ENCODE measurements at places on chromosomes 2 and 18. TPM values are rescaled to one million over a fixed set of nuclear protein-coding genes. Genes with fewer than 3 reads are reported as not detected.

DNA sequence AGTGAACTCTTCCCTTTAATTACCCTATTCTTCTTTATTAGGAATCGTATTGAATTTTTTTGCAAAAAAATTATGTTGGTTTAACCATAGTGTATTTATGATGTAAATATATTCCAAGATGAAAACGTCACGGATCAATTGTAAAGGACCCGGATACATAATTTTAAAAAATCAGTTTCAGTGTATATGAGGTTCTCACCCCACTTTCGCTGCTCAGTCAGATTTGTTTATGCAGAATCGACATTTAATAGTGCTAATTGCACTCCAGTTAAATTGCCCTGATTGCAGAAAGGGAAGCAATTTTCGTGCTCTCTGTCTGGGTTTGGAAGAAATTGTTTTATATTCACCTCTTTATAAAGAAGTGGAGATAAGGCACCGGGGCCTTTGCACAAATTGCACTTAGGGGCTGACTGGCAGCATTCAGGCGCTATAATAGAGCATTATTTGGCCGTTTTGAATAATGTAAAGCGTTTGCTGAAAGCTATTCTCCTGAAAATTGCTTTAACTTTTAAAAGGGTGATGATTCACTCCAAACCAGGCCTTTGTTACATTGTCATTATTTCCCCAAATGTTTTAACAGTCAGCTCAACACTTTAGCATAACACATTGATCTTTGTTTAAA, 3.0 kb upstream of the SP9 start:
- no peak for DNase-seq

DNA sequence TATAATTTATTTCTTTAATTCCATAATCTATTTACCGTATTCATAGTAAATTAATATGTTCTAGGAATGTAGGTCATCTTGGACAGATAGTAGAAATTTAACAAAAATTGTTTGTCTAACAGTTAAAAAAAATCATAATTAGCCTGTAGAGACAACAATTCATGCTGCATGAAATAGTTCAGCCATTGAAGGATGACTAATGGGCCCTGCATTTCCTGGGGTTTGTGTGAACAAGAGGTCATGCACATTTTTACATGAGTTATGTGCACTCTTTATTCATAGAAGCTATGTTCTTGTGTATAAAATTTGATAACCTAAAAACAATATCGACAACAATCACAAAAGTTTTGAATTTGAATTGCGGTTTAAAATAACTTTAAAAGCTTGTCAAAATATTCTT, 1663.6 kb downstream of the SUCLG1 start:
- DNase-seq = no peak

DNA sequence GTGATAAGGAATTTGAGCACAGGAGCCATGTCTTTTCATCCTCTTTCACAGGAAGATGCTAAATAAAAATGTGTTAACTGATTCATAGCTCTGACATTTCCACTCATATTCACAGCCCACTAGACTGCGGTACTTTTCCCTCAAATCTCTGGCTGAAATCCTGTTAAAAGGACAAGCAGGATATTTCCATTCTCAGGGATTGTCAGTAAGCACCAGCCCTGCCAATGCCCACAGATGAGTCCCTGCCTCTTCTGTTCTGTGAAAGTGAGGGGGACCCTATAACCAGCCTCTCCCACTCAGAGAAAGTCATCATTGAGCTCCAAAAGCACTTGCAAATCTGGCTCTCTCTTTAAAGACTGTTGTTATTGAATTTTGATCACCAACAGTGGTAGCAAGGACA, 440.5 kb downstream of the SETBP1 start:
- DNase-seq = no peak

GRCh38 chr2:240438810-240439697, 3.6 kb downstream of the GPC1 start:
- peak; percentile 31 for DNase-seq

Gene EIF5B
- total RNA-seq = 20.4 TPM

Data from ovary (tissue), 10 donors.